Dermis microvascular lymphatic vessel endothelial cell (primary cell): ENCODE measurements at places on chromosomes 6 and 20. TPM values are rescaled to one million over a fixed set of nuclear protein-coding genes. Genes with fewer than 3 reads are reported as not detected.

Gene MRPS18A
- 41.6 and 44.5 TPM in 2 replicates for total RNA-seq

Gene MYL9
- 0.77 and 1.8 TPM in 2 replicates for total RNA-seq

Gene SLC24A3
- total RNA-seq, result under 0.01 and 1.0 TPM in 2 replicates

Gene FAXC
- 0.39 and 0.76 TPM in 2 replicates for total RNA-seq

Gene MGME1
- 11.3 and 12.5 TPM in 2 replicates for total RNA-seq

Gene TRAM2
- 12.6 and 13.5 TPM in 2 replicates for total RNA-seq

Gene CSE1L
- total RNA-seq, result 55.9 and 82.3 TPM in 2 replicates

Gene TRAPPC3L
- under 0.01 and 0.25 TPM in 2 replicates for total RNA-seq

Gene KCNG1
- 1.9 and 2.3 TPM in 2 replicates for total RNA-seq

Gene TGIF2
- total RNA-seq, result 17.7 and 29.0 TPM in 2 replicates

Gene WFDC10B
- not detected in 2 replicates for total RNA-seq
